Esophagus (tissue), 2 donors: ENCODE measurements at places on chromosomes 12 and 14. TPM values are rescaled to one million over a fixed set of nuclear protein-coding genes. Genes with fewer than 3 reads are reported as not detected.

The TBC1D30 gene
- 0.66 TPM for polyA plus RNA-seq

The OR4K15 gene
- polyA plus RNA-seq: not detected

The LTB4R2 gene
- 11.6 TPM for polyA plus RNA-seq

The ATG2B gene
- polyA plus RNA-seq: 2.9 TPM

The LRRK2 gene
- 6.6 TPM for polyA plus RNA-seq

The RD3L gene
- not detected for polyA plus RNA-seq
